ENCODE measurements at places on chromosomes 12 and 14. TPM values are rescaled to one million over a fixed set of nuclear protein-coding genes. Genes with fewer than 3 reads are reported as not detected.

DIO3 gene
- 0.16 TPM for total RNA-seq

RILPL1 gene
- 5.0 TPM for total RNA-seq

FOXG1 gene
- total RNA-seq: not detected

B4GALNT3 gene
- total RNA-seq: 73.7 TPM

GNB3 gene
- 0.62 TPM for total RNA-seq

KRT71 gene
- not detected for total RNA-seq

TMPRSS12 gene
- not detected for total RNA-seq

CIDEB gene
- 12.9 TPM for total RNA-seq

NELL2 gene
- total RNA-seq: 2.1 TPM

GDF3 gene
- total RNA-seq: not detected

- no peak overlapping the region for H3K27ac ChIP-seq
- no peak overlapping the region for H3K4me3 ChIP-seq
- H3K4me1 ChIP-seq: peaks cover 4% of the 10 kb centered on the region
- no peaks in the 10 kb centered on the region for H3K27me3 ChIP-seq
- DNase-seq: no peak
- no peaks in the 10 kb centered on the region for H3K36me3 ChIP-seq
Observed at GRCh38 chr12:96371138-96371789, 29.0 kb downstream of the CDK17 start.

GRCh38 chr14:82075566-82075965 is 541.9 kb upstream of the SEL1L start:
- no peak overlapping the region for H3K4me3 ChIP-seq
- H3K27me3 ChIP-seq: no peaks in the 10 kb centered on the region
- no peak overlapping the region for H3K27ac ChIP-seq
- H3K36me3 ChIP-seq: no peaks in the 10 kb centered on the region
- no peaks in the 10 kb centered on the region for H3K4me1 ChIP-seq
- DNase-seq: no peak

GRCh38 chr14:48937541-48938195 is 648.5 kb downstream of the RPS29 start:
- no peak overlapping the region for H3K27ac ChIP-seq
- DNase-seq: no peak
- no peaks in the 10 kb centered on the region for H3K36me3 ChIP-seq
- H3K4me1 ChIP-seq: no peaks in the 10 kb centered on the region
- H3K27me3 ChIP-seq: no peaks in the 10 kb centered on the region

DNA sequence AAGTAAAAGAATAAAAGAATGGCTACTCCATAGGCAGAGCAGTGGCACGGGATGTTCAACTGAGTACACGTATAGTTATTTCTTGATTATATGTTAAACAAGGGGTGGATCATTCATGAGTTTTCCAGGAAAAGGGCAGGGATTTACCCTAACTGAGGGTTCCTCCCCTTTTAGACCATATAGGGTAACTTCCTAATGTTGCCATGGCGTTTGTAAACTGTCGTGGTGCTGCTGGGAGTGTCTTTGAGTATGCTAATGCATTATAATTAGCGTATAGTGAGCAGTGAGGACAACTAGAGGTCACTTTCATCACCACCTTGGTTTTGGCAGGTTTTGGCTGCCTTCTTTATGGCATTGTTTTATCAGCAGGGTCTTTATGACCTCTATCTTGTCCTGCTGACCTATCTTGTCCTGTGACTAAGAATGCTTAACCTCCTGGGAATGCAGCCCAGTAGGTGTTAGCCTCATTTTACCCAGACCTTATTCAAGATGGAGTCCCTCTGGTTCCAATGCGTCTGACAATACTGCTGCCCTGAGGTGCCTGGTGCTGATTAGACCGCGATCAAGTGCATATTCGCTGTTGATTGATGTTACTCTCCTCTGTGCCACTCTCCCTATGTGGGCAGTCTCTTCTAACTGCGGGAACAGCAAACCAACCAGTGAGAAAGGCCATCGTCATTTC is 67.6 kb upstream of the AMN1 start:
- no peaks in the 10 kb centered on the region for H3K27me3 ChIP-seq
- DNase-seq: no peak
- no peaks in the 10 kb centered on the region for H3K36me3 ChIP-seq
- no peak overlapping the region for H3K27ac ChIP-seq
- H3K4me3 ChIP-seq: no peak overlapping the region

GRCh38 chr14:76509311-76509710 is 133.4 kb downstream of the ESRRB start:
- H3K4me3 ChIP-seq: no peak overlapping the region
- no peaks in the 10 kb centered on the region for H3K4me1 ChIP-seq
- no peak overlapping the region for H3K27ac ChIP-seq

DNA sequence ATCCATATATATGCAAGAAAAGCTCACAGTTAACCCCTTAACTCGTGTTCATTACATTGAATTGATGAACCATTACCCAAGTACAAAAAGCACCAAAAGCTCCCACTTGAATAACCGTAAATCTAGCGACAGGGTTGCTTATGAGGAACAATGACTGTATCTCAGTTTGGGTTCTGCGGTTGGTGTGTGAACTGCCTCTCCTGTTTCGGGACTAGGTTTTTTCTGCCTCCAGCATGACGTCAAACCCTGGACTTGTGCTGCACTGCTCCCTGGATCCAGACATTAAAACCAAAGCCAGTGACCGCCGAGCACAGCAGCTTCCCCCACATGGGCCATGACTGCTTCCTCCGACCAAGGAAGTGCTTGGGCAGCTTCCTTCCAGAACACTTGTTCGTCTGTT is 77.7 kb downstream of the SETD3 start:
- no peak overlapping the region for H3K27ac ChIP-seq
- H3K4me3 ChIP-seq: no peak overlapping the region
- no peaks in the 10 kb centered on the region for H3K36me3 ChIP-seq
- H3K27me3 ChIP-seq: no peaks in the 10 kb centered on the region
- DNase-seq: no peak

Measured in colonic mucosa (tissue), 4 donors.